Cardiac atrium fibroblast (primary cell): ENCODE measurements at places on chromosomes 3 and 15. TPM values are rescaled to one million over a fixed set of nuclear protein-coding genes. Genes with fewer than 3 reads are reported as not detected.

The GCSAM gene
- total RNA-seq = 0.81 TPM in 1 of 2 replicates, not detected in the other

The CLDN18 gene
- not detected in 2 replicates for total RNA-seq

The ERC2 gene
- not detected in 2 replicates for total RNA-seq

The SLC28A1 gene
- total RNA-seq = not detected in 2 replicates

The NR1I2 gene
- not detected in 2 replicates for total RNA-seq

The CD86 gene
- total RNA-seq = not detected in 2 replicates

The CCR8 gene
- total RNA-seq = not detected in 2 replicates

The CA12 gene
- 64.3 and 163 TPM in 2 replicates for total RNA-seq
